Neural crest cell (in vitro differentiated cells): ENCODE measurements at places on chromosomes 5 and 9. TPM values are rescaled to one million over a fixed set of nuclear protein-coding genes. Genes with fewer than 3 reads are reported as not detected.

The AMACR gene
- 14.3 and 16.1 TPM in 2 replicates for total RNA-seq

The LMBRD2 gene
- total RNA-seq, result 7.7 and 9.1 TPM in 2 replicates

The AK8 gene
- 0.96 and 1.3 TPM in 2 replicates for total RNA-seq

The CDH9 gene
- 0.14 TPM in 1 of 2 replicates, not detected in the other for total RNA-seq

GRCh38 chr9:94017939-94018531 lies 62.9 kb upstream of the BARX1 start:
- H3K27ac ChIP-seq, result no peak overlapping the region
- H3K4me1 ChIP-seq, result no peaks in the 10 kb centered on the region
- no peaks in the 10 kb centered on the region for H3K36me3 ChIP-seq
- H3K4me3 ChIP-seq, result no peak overlapping the region
- H3K27me3 ChIP-seq, result peaks cover 2% of the 10 kb centered on the region
- no peak for DNase-seq

- H3K36me3 ChIP-seq, result peaks cover 5% of the 10 kb centered on the region
- H3K4me3 ChIP-seq, result no peak overlapping the region
- H3K27ac ChIP-seq, result peak overlapping the region; percentile 19
- no peaks in the 10 kb centered on the region for H3K27me3 ChIP-seq
- peaks cover 53% of the 10 kb centered on the region for H3K4me1 ChIP-seq
- no peak for DNase-seq
These were observed 55.6 kb downstream of the PIK3R1 start for GRCh38 chr5:68271124-68271523.

DNA sequence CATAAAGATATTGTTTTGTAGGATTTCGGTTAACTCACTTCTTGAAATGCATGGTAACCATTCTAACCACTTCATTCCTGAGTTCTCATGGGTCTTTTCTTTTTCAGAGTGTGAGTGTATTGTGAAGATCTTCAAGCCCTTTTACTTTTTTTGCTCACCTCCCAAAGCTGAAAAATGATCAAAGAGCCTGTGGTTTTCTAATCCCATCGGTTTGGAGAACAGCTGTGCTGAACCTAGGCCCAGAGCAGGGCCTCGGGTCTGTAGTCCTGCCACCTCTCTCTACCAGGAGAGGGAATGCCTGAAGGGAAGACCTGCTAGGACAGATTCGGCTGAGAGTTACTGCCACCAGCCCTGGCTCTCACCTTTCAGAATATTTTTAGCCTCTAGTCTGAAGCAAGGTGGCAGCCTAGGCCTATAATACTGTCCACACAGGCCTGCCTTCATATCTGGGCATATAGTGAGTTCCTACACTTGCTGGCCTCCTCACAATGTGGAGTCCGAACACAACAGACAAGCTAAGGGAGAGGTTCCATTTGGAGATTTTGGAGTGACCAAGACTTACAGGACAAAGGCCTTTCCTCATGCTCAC lies 13.8 kb downstream of the RGMB start:
- H3K27me3 ChIP-seq, result no peaks in the 10 kb centered on the region
- no peak for DNase-seq
- peaks cover 80% of the 10 kb centered on the region for H3K4me1 ChIP-seq
- peak overlapping the region; percentile 74 for H3K27ac ChIP-seq
- H3K4me3 ChIP-seq, result no peak overlapping the region

- H3K27ac ChIP-seq, result no peak overlapping the region
- H3K4me3 ChIP-seq, result no peak overlapping the region
- H3K4me1 ChIP-seq, result peaks cover 26% of the 10 kb centered on the region
- peaks cover 7% of the 10 kb centered on the region for H3K36me3 ChIP-seq
These were observed 587.9 kb downstream of the MTRR start for GRCh38 chr5:8456846-8457186.
